ENCODE measurements at places on chromosomes 4 and X.
A peak's percentile ranks its signal among the peaks of the same experiment; 100 is the strongest.

GRCh38 chrX:140744085-140744484 is 34.5 kb downstream of the LINC00632 start:
- DNase-seq, result no peak

DNA sequence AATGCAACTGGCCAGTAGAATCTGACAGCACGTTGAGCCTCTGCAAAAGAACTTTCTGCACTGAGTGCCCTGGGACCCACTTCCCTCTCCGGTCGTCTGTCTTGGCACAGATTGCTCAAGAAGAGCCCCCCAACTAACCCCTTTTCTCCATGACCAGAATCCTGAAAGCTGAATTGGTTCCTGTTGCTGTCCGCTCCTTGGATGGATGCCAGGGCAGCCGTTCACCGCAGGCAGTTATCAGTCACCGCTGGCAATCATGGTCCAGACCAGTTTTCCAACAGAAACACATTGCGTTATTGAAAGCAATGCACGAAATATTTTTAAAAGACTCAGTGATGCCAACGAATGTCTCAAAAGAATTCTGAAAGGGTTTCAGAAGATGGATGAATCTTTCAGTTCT is 733.7 kb upstream of the FRG1 start:
- no peak for DNase-seq

DNA sequence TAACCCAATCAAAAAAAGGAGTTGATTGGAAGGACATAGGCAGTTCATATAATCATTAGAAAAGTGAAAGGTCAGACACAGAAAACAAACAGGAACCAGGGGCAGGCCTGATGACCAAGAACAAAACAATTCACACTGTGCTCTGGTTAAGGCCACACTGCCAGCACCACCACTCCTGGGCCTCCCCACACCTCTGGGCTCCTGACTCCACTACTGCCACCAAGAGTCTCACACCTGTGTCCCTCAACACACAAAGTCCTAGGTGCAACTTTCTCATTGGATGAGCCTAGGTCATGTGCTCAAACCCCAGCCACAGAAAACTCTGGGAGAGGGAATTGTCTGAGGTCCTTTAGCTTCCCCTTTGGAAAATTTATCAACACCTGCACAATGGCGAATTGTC is 11.1 kb upstream of the FAM9C start:
- DNase-seq, result no peak

- no peak for DNase-seq
Observed at GRCh38 chrX:19804151-19804550, 83.2 kb downstream of the SH3KBP1 start.

GRCh38 chr4:136864604-136865185 is 667.6 kb downstream of the PCDH18 start:
- peak; percentile 66 for DNase-seq

DNA sequence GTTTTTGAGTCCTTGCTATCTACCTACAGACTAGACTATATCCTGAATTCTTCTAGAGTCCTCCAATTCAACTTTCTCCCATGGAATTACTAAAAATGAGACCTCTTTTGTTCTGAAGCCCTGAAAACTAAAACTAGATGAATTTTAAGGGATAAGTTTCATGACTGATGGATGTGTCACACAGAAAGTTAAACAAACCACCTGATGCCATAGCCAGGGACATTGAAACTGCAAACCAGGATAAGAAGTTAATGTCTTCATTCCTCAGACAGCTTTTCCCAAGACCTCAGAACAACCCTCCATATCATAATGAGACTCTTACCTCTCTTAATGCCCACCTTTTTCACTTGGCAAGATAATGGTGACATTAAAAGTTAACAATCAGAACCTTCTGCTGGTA is 81.5 kb upstream of the PTPN13 start:
- DNase-seq, result no peak

GRCh38 chr4:3745886-3746656 is 20.1 kb upstream of the ADRA2C start:
- DNase-seq, result no peak

GRCh38 chr4:55013431-55013955 is 111.9 kb downstream of the KDR start:
- DNase-seq, result no peak

- no peak for DNase-seq
Observed at GRCh38 chr4:48804584-48805301, 24.7 kb upstream of the FRYL start.

GRCh38 chr4:48589098-48589445 is 99.0 kb downstream of the ZAR1 start:
- no peak for DNase-seq

Measured in AML-193 (cell line).